ENCODE measurements at places on chromosomes 3 and 15. TPM values are rescaled to one million over a fixed set of nuclear protein-coding genes. Genes with fewer than 3 reads are reported as not detected.

Gene VIPR1
- 2.4 TPM for polyA plus RNA-seq

Gene BSN
- 1.2 TPM for polyA plus RNA-seq

GRCh38 chr3:101884776-101885175 is 35.5 kb downstream of the NFKBIZ start:
- no peak for DNase-seq

Gene TMEM212
- polyA plus RNA-seq, result 0.06 TPM

DNA sequence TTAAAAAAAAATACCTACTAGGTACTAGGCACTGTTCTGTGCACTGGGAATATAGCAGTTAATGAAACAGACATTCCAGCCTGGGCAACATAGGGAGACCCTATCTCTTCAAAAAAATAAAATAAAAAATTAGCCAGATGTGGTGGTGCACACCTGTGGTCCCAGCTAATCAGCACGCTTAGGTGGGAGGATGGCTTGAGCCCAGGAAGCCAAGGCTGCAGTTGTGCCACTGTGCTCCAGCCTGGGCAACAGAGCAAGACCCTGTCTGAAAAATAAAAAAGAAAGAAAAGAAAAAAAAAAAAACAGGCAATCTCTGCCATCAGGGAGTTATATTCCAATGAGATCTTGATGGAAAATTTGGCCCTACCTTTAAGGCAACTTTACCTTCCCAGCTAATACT is 115.1 kb upstream of the FLNB start:
- no peak for DNase-seq

Gene TTBK2
- 6.5 TPM for polyA plus RNA-seq

Gene OXTR
- 5.8 TPM for polyA plus RNA-seq

GRCh38 chr15:63488398-63488960 is 15.9 kb upstream of the USP3 start:
- no peak for DNase-seq
